ENCODE measurements at places on chromosomes 12 and 14.

DNA sequence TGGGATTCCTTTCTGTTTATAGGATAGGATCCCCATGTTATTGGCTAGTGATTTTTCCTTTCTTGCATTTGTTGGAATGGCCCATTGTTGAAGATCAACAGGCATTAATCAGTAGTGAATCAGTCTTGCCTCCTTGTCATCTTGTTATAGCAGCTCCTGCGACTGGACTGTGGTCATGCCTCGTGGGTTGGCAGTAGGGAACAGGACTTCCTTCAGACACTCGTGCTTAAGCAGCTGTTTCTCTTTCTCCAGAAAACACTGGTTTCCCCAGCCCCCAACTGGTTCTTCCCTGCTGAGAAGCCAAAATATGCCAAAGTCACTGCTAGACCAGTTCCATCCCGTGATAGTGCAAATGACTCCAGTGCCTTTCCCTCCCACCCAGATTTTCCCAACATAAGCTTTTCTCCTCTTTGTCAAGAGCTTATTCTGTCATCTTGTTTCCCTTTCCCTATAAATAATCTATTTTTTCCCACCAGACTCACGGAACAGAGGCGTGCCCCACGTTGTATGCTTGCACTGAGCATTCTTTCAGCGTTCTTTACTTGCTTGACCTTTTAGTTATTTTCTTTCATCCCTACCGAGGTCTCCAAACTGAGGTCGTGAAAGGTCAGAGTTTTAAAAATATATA lies 83.5 kb downstream of the SAMD4A start:
- peak; percentile 78 for DNase-seq

GRCh38 chr14:104874571-104875411 lies 9.7 kb downstream of the CEP170B start:
- DNase-seq, result no peak

- DNase-seq, result no peak
Measured at GRCh38 chr14:37034410-37035285, 137.8 kb downstream of the SLC25A21 start.

- no peak for DNase-seq
Measured at GRCh38 chr14:59147007-59147406, 41.5 kb upstream of the DAAM1 start.

Measured in ACHN (cell line).